ENCODE measurements at places on chromosomes 13 and 19.

DNA sequence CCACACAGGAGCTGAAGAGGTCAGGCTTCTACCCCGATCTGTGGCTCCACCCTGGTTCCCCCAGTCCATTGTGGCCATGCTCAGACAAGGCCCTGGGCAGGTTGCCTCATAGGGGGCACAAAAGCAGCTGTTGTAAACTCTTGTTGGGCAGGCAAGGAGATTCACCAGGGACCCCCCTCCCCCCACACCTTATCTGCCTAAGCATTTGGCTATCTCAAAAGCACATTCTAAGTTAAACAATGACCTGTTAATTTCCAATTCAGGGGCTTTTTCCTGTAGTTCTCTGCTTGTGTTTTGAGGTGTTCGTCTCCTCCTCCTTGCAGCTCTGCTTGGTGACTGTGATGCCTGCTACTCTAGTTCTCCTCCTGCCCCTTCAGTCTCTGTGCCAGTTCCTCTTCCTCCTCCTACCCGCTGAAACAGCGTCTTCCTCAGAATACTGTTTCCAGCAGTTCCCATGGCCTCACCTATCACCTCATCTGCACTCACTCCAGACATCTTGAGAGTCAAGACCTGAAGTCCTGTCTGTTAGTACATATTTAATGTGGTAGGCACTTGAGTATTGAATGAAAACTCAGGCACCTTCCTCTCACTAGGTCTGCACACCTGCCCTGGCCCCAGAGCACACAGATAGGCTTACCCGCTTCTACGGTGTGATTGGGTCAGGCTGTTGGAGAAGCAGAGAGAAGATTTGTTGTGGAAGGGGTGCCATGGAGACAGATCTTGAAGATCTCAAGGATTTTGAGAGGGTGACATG is 31.7 kb downstream of the SPATA13 start:
- DNase-seq, result no peak

DNA sequence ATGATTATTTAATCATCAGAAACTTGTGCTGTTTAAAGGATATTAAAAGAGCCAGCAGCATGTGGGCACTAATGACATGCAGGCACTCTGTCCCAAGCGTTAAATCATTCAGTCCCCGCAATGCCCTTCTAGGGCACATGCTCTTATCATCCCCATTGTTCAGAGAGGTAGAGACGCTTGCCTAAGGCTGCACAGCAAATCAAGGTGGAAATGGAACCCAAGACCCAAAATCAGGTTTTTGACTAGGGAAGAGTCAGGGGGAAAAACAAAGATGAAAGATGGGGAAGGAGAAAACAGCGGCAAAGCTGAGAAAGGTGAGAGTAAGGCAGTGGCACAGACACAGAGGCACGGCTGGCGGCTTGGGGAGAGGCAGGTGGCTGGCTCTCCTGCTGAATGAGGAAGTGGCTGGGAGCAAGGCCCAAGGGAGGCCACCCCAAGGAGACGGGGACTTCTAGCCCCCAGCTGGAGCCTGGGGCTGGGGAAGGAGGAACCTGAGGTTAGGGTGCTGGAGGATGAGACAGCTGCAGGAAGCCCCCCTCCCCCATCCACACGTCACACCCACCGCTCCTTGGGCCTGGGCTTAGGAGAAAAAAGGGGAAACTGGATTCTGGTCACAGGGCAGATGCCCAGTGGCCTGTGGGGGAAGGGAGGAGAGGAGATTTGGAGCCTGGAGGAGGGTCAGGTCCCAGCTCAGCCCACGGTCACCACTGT is 1.0 kb upstream of the TYROBP start:
- DNase-seq, result peak; percentile 64

GRCh38 chr19:10271543-10272086 is 695 bp downstream of the ICAM1 start:
- peak; percentile 81 for DNase-seq

- peak; percentile 71 for DNase-seq
Measured at GRCh38 chr19:45558399-45558878, 26.2 kb downstream of the OPA3 start.

DNA sequence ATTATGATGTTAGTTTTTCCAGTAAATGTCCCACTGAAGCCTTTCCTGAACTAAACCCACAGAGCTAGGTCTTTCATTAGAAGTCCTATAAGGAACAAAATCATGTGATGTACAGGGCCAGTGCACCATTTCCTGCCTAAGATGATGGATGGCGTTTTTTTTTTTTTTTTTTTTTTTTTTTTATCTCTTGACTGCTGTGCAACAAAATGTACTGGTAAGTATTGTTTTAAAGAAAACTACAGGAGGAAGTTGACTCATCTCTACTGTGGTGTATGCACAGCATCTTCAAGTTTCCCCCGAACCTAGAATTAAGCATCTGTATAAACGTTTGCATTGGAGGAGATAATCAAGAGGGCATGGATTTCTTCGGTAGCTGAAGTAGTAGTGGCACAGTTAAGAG is 197.5 kb downstream of the NBEA start:
- DNase-seq, result no peak

DNA sequence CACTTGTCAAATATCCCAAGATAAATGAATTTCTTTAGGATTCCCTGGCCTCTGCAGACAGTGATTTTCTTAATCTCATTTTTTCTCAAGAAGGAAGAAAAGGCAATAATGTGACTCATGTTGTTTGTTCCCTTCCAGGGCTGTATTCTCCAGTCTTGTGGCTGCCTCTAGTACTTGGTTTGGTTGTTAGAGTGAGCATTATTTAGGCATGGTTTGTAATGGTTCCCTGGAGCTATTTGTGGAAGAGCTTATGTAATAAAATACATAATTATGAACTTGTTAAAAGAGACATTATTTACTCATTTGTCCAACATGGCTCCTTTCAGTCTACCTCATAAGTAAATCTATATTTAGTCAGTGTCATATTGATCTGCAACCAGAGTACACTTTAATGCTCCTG is 270.4 kb downstream of the DCT start:
- no peak for DNase-seq

DNA sequence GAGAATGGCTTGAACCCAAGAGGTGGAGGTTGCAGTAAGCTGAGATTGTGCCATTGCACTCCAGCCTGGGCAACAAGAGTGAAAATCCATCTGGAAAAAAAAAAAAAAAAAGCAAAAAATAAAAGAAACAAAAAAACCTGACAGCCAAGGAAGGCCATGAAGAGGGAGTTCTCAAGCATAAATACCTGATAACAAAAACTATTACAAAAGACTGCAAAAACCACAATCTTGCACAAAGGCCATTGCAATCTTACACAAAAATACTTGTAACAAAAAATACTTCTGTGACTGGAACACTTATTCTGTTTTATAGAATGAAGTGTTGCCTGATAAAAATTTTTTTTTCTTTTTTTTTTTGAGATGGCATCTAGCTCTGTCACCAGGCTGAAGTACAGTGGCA is 61.5 kb upstream of the TSC22D1 start:
- DNase-seq, result no peak

DNA sequence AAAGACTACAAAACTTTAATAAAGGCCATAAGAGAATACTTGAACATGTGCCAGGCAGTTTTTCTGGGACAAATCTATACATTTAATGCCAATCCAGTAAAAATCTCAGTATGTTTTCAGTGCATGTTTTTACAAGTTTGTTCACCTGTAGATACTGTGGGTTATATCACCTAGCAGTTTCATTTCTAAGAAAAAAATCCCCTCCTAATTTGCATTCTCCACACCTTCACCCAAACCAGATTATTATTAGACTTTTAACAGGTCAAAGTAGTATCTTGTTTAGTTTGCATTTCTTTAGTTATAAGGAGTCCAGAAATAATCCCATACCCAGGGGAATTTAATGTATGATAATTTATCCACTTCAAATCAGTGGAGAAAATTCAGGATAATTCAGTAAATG is 17.0 kb upstream of the LPAR6 start:
- DNase-seq, result no peak

GRCh38 chr13:78881751-78882150 is 222.8 kb upstream of the OBI1 start:
- no peak for DNase-seq

GRCh38 chr13:47220453-47221140 is 323.7 kb upstream of the HTR2A start:
- DNase-seq, result no peak

GRCh38 chr19:5567360-5567969 is at the start of gene TINCR:
Gene TINCR (minus strand): TSS chr19:5567953.
- DNase-seq, result no peak

GRCh38 chr13:48977286-48977625 is 1.5 kb downstream of the FNDC3A start:
- no peak for DNase-seq

DNA sequence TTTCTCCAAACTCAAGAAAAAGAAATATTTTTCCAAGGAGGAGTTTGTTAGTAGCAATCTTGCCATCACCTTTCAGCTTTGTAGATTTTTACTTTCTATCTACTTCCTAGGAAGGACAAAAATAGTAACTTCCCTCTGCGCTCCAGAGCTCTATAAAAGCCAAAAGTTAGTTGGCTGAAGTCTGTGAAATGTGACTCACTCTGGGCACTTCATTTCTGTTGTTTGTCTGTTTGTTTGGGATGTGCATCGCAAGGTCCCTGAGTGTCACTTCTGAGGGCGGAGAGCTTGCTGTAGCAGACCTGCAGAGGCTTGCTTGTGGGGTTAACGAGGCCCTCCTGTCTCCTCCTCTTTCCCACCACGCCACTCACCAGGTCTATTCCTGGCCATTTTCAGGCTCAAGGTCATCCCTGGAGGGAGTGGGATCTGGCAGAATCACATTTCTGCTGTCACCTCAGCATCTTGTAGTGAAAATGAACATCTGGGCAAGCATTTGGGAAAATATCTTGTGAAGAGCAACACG is 307.6 kb downstream of the GPC6 start:
- no peak for DNase-seq

DNA sequence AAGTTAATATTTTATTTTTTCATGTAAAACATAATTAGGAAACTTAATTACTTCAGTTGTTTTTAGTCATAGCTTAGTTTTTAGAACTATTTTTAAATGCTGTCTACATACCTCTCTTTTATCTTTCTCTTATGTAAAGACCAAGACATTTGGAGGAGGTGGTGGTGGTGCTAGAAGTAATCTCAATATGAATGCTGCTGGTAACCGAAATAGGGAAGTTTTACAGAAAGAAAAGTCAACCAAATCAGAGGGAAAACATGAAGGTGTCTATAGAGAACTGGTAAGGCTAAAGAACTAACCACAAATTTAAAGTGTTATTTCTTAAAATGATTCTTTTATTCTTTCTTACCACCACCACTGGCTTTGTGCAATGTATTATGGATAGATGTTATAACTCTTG is 97.3 kb downstream of the TDRD3 start:
- DNase-seq, result no peak

DNA sequence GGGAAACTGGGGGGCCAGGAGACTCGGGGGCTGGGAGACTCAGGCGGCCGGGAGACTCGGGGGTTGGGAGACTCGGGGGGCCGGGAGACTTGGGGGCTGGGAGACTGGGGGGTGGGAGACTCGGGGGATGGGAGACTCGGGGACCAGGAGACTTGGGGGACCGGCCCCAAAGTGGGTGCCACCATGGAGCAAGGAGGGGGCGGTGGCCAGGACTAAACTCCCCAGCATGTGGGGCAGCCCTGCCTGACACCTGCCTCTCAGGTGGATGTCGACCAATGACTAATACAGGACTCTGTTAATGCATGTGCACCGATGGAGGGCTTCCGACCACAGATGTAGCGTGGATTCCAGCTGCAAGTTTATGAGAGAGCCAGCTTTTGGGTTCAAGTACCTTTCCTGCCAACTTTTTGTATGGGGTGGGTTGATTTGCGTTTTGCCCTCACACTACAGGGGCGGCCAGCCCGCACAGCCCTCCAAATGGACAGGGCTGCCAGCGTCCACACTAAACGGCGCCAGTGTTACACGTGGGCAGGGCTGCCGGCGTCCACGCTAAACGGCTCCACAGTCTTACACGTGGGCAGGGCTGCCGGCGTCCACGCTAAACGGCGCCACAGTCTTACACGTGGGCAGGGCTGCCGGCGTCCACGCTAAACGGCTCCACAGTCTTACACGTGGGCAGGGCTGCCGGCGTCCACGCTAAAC is 62.2 kb downstream of the RASA3 start:
- no peak for DNase-seq

DNA sequence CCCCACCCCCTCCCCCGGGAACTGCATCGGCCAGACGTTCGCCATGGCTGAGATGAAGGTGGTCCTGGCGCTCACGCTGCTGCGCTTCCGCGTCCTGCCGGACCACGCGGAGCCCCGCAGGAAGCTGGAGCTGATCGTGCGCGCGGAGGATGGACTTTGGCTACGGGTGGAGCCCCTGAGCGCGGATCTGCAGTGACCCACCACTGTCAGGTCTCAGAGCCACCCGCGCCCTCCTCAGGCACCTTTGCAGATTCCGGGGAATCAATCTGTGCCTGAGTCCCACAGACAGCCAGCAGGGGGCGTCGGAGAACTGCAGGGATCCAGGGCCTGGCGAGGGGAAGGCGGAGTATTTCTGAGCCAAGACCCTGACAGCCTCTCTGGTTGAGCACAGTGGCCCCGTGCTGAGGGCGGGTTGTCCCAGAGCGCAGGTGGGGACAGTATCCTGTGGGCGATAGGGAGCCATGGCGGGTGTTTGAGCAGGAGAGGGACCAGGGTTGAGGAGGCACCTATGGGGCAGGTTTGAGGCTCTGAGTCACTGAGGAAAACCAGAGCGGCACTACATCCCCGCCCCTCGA is 30.4 kb upstream of the CYP4F8 start:
- peak; percentile 82 for DNase-seq

DNA sequence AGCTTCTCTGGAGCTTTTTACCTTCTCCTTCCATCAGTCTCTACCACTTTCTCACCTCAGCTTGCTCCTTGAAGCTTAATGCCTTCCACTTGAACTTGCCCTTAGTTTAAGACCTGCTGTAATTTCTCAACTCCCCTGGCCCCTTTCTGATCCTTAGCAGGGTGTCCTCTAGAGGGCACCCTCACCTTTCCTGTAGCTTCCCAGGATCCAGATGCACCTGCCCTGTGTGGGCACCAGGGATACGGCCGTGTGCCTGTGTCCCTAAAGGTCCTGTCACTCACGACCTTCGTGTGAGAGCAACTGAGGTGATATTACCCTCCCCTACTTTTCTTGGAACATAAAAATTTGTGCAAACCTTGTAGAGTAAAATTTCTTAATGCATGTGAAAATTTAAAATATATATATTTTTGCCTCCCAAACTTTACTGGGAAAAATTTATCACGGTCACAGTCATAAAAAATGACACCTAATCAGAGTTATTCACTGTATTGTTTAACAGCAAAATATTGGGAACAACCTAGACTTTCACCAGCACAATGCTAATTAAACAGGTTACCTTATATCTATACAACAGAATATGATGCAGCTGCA is 46.4 kb downstream of the PSG3 start:
- no peak for DNase-seq

Measured in CD8-positive, alpha-beta T cell (primary cell).